ENCODE measurements at places on chromosomes 1 and 21.

GRCh38 chr1:201190624-201191051 lies at the start of gene IGFN1:
Gene IGFN1, plus strand, starts transcription at chr1:201190824. Its CDS starts 2,470 bp downstream, at chr1:201193294.
- DNase-seq, result peak; percentile 18

DNA sequence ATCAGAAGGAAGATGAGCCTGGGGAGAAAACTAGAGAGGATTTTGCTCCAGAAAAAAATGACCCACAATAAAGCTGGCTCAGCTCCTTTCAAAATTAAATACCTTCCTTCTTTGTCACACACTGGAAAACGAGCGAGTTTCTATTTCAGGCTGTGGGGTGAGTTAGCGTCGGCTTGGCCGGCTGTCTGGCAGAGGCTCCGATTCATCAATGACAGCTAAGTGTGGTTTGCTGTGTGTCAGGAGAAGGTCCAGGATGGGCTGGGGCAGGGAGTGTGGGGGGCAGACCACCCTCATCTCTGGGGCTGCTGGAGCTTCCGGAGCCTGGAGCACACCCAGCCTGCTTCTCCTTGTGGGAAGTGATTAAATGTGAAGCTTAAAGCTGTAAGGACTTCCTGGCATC lies 120.2 kb downstream of the ETS2 start:
- DNase-seq, result peak; percentile 48

DNA sequence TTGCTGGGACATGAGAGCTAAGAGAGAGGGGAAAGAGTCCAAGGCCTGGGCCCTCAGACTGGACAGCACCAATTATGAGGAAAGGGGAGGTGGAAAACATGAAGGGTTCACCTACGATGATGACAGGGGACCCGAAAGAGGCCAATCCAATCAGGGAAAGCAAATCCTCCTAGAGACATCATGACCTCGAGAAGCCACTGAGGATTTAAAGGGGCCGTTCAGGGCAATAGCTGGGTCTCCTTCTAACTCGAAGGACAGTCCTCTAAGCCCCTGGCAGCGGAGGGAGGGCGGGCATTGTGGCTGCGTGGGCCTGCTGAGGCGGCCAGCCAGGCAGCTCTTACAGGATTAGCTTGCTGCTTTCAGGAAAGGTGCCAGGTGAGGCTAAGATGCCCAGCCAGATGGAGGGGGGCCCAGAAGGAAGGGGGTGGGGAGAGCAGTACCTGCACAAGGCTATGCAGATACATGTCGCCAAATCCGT lies 7.4 kb downstream of the MEF2D start:
- DNase-seq, result no peak

- no peak for DNase-seq
These were observed 42.1 kb downstream of the NRIP1 start for GRCh38 chr21:15022608-15023261.

GRCh38 chr21:35191128-35191527 lies 142.0 kb upstream of the RUNX1 start:
- DNase-seq, result no peak

GRCh38 chr1:246364415-246364941 lies 142.6 kb downstream of the SMYD3 start:
- DNase-seq, result no peak

- DNase-seq, result no peak
These were observed 2.1 kb upstream of the PM20D1 start for GRCh38 chr1:205851993-205852392.

- no peak for DNase-seq
These were observed 273.4 kb upstream of the CACYBP start for GRCh38 chr1:174726167-174726879.

DNA sequence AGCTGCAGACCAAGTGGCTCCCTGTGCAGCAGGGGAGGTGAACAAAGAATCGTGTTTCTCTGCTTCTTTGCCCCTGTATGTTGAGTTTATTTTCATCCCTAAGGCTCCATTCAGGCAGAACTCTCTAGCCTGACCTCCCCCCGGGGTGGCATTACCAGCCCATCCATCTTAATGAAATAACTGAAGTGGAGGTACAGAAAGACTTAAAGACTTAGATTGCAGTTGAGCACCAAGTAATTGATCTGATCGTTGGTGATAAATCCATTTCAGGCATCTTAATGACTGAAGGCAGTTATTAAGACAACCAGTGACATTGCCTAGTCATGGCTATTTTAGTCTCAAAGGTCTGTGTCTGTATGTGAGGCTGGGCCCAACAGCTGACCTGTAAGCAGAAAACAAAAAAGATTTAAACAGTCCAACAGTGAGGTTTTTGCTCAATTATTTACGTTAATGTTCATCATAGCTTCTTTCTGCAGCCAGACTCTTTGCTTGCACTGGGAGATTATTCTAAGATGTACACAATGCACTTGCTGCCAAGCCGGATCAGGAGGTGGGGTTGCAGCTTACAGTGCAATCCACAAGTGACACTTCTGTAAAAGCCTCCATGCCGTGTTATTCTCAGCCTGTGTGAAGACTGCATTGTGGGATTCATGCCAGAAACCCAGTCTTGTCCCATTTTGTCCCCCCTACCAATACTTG lies 363.0 kb upstream of the DUSP10 start:
- DNase-seq, result no peak

GRCh38 chr1:160711602-160712311 lies at the start of gene CD48:
Gene CD48, minus strand, starts transcription at chr1:160711822. Its CDS starts 59 bp downstream, at chr1:160711763.
- peak; percentile 26 for DNase-seq

- DNase-seq, result no peak
These were observed 217.7 kb downstream of the CRB1 start for GRCh38 chr1:197485790-197486189.

GRCh38 chr1:226696547-226696946 lies 42.5 kb downstream of the ITPKB start:
- DNase-seq, result no peak

- DNase-seq, result no peak
These were observed 422.8 kb downstream of the CAMTA1 start for GRCh38 chr1:7207875-7208646.

DNA sequence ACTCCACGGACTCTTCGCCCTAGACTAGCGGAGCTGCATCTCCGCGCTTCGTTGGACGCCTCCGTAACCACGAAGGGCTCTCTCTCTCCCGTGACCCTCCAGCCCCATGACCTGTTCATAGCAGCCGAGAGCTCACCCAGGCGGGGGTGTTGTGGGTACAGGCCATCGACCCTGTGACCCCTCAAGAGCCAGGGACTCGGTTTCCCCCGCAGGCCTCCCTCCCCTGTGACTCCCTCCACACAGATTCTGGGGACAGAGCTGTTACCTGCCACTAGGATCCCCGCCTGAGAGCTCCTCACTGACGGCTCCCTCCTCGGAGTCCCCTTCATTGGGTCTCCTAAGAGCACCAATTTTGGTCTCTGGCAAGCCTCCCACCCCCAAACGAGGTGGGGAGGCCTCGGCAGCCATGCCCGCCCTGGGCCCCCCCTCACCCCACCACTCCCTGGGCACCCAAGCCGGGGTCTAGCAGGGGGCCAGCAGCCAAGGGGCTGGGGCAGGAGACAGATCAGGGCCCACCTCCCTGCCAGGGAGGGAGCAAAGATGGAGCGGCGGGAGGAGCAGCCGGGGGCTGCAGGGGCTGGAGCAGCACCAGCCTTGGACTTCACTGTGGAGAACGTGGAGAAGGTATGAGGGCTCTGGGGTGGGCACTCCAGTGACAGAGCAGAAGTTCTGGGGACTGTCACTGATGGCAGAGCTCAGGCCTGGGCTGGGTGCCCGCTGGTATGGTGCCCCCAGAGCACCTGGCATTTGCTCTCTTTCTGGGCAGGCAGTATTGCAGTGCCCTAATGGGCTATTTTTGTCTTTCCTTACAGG lies 517 bp downstream of the IPO13 start:
- no peak for DNase-seq

DNA sequence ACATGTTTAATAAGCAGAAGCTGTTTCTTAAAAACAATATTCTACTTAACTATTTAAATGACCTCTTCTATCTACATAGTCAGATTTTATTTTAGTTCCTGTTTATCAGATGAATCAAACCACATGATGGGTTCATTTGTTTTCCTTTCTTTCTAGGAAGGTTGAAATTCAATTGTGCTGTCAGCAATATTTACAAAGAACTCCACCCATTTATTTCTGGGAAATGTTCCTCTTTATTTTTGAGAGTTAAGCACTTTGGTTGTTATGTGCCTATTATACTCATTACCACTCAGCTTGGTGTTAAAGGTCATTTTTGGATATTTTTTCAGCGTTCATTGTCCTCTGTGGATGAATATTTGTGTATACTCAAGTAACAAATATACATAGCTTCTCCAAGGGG lies 84.9 kb downstream of the C4BPA start:
- no peak for DNase-seq

DNA sequence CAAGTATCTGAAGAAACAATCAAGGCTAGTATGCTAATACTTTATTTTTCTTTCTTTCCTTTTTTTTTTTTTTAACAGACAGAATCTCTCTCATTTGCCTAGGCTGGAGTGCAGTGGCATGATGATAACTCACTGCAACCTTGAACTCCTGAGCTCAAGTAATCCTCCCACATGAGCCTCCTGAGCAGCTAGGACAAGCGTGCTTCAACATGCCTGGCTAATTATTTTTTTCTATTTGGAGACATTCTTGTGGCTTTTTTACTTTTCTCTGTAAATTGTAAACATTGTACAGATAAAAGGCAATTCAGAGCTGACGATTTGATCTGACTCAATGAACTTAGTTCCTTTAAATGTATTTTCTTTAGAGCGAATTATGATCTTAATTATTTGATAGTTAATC lies 41.4 kb downstream of the CCDC18 start:
- no peak for DNase-seq

DNA sequence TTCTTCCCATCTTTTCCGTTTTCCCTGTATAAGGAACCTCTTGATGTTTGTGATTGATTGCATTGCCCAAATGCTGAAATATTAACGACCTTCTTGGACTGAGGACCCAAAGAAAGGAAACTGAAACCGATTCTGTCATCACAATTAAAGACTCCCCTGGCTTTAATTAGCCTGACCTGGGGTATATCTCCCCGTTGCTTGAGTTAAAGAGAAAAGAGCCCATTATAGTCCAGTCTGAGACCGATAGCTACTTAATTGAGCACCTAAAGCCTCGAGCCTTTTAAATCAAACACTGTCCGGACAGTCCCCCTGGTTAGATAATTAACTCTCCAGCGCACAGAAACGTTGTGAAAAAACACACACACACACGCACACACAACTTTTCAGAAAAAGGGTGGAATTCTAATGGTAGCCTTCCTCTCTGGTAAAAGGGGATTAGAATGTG lies 8.0 kb downstream of the LMO4 start:
- DNase-seq, result no peak

DNA sequence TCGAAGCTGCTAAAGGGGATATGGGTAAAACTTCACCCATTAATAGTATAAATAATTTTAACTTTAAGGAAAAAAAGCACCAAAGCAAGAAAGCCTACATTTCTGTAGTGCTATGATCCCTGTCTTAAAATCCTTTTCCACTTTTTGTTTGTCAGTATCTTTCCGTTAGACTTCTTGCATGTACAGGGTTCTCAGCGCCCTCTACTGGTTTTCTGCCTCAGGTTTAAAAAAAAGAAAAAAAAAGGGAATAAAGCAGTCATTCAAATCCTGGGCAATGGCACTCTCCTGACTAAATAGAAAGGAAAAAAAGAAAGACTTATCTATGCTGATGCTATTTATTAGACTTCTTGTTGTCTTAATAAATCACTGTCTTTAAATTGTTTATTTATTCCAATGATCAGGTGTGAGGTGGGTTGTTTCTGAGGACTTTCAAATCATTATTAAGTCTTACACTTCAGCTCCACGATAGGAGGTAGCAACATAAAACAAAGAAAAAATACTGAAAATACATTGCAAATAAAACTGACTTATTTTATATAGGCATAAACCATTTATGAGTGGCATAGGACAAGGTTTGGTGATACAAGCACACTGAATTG lies 475.4 kb upstream of the NR5A2 start:
- no peak for DNase-seq

GRCh38 chr1:179231923-179232322 lies 2.4 kb upstream of the ABL2 start:
- DNase-seq, result no peak

GRCh38 chr21:33566514-33566913 lies 22.0 kb downstream of the DONSON start:
- DNase-seq, result no peak

GRCh38 chr1:47745715-47746609 lies 251.2 kb downstream of the TRABD2B start:
- DNase-seq, result no peak

DNA sequence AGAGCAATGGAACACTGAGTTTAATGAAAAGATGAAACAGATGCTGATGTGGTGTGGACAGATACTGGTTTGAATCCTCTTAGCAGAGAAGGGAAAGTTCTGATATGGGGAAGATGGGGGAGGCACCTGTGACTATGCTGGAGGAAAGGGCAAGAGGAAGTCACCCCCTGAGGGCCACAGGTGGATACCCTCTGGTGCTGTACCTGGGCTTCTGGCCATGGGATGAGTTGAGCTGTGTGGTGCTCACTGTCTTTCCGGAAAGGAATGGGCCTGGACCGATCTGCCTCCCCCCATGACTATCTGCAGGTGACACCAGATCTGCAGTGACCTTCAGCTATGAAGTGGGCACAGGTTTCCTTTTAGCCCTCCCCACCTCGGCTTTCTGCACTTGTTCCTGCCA lies 52.4 kb downstream of the IER5 start:
- no peak for DNase-seq

GRCh38 chr1:111989531-111990025 lies at the start of gene KCND3:
Gene KCND3, minus strand, starts transcription at chr1:111989668.
- no peak for DNase-seq

DNA sequence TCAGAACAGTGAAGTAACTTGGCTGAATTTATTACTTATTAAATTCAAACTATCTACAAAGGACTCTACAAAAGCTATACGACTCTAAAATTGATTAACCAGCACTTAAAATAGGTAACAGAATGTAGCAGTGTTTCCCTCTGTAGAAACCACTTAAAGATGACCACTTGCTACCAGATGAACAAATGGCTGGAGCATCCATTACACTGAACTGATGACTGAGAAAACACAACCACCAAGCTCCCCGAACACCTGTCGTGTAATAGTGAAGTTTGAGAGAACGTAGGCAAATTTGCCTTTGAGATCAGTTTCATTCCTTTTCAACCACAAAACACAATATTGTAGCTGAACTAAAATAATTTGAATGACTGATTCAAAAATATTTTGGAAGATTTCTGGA lies 226.7 kb downstream of the KCNT2 start:
- no peak for DNase-seq

DNA sequence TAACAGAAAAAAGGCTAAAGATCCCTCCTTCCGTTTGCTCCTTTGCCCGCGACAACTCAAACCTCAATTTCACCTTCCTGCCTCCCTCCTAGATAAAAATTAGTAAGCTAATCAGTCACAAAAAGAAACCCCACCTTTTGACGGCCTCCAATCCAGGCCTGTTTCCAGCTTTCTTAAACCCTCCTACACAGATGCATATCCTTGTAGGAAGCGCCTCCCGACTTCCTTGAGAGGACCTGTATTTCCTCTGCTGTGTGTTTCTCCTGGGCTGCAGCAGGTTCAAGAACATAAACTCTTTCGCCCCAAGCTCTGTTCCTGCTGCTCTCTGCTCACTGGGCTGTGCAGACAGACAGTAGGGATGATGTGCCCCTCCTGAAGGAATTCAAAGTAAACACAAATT lies 168.8 kb downstream of the CYYR1 start:
- no peak for DNase-seq
